ENCODE measurements at places on chromosomes 16 and 17.

DNA sequence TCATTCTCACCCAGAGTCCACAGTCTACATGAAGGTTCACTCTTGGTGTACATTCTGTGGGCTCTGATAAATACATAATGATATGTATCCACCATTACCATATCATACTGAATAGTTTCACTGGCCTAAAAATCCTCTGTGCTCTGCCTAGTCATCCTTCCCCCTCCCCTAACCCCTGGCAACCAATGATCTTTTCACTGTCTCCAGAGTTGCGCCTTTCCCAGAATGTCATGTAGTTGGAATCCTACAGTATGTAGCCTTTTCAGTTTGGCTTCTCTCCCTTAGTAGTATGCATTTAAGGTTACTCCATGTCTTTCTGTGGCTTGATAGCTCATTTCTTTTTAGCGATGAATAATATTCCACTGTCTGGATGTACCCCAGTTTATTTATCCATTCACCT, 101.3 kb downstream of the NOG start:
- DNase-seq, result no peak

DNA sequence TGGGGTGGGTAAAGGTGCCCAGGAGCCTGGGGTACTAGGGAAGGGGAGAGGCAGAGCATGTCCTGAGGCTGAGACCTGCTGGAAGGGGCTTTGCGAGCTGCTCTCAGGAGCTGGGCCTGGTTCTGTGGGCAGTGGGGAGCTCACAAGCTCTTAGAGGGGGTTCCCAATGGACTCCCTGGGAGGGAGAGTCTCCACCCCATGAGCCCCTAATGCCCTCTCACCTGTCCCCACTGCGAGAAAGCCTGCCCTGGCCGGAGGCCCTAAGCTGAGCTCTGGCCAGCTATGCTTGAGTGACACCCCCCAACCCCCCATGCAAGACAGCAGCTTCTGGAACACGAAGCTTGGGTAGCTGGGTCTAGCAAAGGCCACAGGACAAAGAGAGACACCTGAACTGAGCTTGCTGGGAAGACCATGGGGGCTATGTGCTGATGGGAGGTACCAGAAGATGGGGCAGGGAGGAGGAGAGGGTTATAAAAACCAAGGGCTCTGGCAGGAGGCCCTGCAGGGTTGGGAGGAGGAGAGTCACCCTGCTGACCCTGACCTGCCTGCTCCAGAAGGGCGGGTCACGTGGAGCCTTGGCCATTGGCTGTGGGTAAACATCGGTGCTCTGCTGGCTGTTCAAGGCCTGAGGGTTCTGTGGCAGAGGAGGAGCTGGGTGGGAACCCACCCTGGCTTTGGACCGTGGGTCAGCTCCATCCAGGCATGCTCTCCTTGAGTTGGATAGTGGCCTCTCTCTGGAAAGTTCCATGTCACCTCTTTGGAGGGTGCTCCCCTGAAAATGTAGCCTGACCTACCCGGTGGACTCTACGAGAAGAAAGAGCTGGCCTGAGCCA, 106.7 kb downstream of the RAB11FIP4 start:
- no peak for DNase-seq

GRCh38 chr16:53704445-53704813, 473 bp downstream of the FTO start:
- no peak for DNase-seq

DNA sequence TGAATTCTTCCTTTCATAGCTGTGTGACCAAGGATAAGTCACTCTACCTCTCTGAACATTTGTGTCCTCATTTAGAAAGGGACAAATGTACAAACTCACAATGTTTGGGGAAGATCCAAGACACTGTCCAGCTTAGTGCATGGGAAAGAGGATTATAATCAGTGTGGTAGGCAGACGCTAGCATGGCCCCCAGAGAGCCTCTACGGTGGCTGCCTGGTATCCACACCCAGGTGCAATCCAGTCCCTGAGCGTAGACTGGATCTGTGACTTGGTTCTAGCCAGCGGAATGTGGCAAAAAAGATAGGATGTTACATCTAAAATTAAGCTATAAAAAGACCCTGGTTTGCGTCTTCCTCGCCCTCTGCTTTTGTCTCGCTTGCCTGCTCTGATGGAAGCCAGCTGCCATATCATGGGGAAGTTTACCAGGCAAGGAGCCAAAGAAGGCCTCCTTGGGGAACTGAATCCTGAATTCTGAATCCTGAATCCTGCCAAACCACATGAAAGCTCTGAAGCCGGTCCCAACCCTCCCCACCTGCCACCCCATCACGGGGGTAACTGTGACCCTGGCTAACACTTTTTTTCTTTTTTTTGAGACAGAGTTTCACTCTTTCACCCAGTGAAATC, 51.7 kb downstream of the PLXDC1 start:
- no peak for DNase-seq

- peak; percentile 10 for DNase-seq
Observed at GRCh38 chr16:49545741-49546448, 172.3 kb downstream of the C16orf78 start.

- DNase-seq, result no peak
Observed at GRCh38 chr16:482468-483185, 44.9 kb upstream of the CAPN15 start.

- DNase-seq, result no peak
Observed at GRCh38 chr16:71726476-71727315, 2.2 kb upstream of the PHLPP2 start.

DNA sequence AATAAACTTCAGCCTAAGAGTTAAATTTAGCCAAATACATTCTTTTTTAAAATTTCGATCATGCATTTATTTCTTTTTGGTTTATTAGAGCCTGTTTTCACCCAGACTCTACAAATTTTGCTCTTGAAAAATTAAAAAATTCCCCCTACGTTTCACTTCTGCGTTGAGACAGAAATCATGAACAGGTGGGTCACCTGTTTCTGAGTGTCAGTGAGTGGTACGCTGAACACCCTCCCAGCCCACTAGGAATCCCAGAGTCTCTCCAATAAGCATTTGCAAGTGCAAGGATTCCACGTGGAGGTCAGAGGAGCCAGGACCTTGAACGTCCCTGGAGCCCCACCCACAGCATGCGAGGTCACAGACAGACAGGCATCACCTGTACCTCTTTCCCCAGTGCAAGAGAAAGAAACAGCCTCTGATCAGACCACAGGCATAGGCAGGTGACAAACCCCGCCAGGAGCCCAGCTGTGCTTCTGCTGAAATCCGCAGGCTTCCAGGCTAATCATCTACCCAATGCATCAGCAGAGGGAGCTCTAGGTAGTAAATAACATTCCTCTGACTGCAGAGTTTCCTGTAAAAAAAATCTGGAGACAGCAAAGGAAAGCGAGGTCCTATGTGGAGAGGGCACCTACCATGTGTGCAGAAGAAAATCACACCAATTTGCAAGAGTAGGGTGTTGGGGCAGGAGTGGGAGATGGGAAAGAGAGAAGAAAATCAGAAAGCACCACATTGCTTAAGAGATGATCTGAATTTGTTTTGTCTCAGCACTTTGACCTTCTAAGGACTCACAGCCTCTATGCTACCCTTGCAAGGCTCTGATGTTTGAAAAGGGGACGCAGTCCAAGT, 5.9 kb upstream of the XYLT1 start:
- peak; percentile 9 for DNase-seq

Data from NCI-H146 (cell line).